ENCODE measurements at places on chromosomes 2 and 18.

DNA sequence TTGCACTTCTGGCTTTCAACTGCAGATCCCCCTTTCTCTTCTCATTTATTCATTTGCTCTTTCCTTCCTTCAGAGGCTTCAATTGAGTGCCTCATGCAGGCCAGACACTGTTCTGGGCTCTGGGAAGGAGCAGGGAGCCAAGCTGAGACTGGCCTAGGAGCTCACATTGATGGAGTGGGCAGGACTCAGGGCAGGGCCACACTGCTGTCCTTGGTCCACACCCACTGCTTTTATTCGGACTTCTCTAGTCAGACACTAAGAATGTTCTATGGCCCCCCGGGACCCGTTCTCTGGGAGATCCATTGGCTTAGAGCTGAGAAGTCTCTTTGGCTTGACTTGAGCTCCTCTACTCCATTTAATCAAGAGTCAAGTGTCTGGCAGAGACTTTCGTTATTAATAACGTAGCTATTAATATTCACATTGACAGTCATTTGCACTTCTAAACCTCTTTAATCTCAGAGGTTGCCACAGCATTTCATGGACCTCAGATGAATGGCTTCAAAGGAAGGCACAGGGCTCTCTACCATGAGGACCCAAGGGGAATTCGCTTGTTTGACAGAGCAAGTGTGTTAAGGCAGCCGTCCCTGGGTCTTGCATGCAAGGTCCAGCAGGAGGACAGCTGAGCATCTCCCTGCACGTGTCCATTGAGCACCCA is 20.1 kb downstream of the SH3RF3 start:
- no peak for DNase-seq

DNA sequence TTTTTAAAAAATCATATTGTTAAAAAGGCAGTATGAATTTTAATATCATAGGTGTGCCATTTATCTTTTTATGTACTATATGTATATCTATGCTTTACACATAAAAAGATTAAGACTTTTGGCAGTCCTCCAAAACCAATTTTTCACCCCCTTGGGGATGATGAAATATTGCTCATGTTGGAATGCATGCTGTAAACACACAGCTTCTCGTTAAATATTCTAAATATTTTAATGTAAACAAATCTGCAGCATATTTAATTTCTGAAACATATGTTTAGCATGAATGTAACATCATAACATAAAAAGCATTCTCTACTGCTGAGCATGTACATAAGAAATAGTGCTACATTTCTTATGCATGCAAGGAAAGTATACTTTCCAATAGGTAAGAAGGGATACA is 484.3 kb upstream of the LRATD1 start:
- DNase-seq = no peak

- DNase-seq = no peak
Observed at GRCh38 chr2:102481931-102482330, 8.9 kb downstream of the SLC9A4 start.

- no peak for DNase-seq
Observed at GRCh38 chr18:22098563-22098989, 70.8 kb upstream of the GATA6 start.

GRCh38 chr2:98294711-98295110 is 51.5 kb upstream of the CNGA3 start:
- no peak for DNase-seq

- DNase-seq = no peak
Observed at GRCh38 chr2:59066787-59067399, 825.8 kb upstream of the FANCL start.

DNA sequence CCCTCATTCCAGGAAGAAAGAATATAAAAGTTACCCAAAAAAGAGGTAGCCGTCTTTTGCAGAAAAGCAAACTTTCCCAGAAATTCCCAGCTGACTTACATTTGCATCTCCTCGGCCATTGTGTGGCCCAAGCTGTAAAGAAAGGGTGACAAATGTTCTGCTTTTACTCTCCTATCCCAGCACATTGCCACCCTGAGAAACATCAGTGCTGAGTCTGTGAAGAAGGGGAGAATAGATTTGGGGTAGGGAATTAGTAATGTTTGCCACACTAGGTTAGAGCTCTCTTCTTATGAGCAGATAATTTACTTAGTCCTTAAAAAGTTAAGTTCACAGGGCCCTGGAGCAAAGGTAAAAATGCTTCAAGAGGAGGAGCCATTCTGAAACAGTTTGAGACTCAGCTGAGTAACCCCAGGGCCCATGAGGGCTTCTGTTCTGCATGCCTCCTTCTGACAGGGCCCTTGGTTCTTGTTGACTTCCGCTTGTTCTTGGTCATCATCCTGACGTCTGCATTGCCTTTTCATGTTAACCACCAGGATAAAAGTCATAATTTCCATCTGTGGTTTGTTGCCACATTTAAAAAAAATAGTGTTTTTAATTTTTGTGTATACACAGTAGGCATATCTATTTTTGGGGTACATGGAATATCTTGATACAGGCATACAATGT is 550.7 kb downstream of the RNF144A start:
- no peak for DNase-seq

- DNase-seq = no peak
Observed at GRCh38 chr2:217990791-217991465, 11.9 kb downstream of the TNS1 start.

- no peak for DNase-seq
Observed at GRCh38 chr2:168635065-168635577, 167.3 kb upstream of the NOSTRIN start.

GRCh38 chr18:50776383-50776782 is 43.4 kb downstream of the MRO start:
- DNase-seq = no peak

DNA sequence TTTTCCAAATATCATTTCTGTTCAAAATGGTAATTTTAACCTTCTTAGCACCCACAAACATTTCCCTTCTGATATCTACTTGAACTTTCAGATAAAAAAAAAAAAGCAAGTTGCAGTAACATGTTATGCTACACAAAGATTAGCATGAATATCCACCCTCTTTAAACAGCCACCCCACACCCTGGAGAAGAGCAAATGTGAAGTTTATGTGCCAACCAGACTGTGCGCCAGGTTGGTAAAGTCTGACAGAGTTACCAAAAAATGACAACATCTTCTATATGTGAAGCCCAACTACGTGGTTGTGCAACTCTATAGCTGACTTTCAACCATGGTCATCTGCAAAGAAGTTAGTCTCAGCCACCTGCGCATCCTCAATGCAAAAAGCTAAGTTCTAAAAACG is 62.6 kb downstream of the BCL11A start:
- no peak for DNase-seq

- DNase-seq = no peak
Observed at GRCh38 chr2:151096235-151096634, 165.4 kb downstream of the RBM43 start.

DNA sequence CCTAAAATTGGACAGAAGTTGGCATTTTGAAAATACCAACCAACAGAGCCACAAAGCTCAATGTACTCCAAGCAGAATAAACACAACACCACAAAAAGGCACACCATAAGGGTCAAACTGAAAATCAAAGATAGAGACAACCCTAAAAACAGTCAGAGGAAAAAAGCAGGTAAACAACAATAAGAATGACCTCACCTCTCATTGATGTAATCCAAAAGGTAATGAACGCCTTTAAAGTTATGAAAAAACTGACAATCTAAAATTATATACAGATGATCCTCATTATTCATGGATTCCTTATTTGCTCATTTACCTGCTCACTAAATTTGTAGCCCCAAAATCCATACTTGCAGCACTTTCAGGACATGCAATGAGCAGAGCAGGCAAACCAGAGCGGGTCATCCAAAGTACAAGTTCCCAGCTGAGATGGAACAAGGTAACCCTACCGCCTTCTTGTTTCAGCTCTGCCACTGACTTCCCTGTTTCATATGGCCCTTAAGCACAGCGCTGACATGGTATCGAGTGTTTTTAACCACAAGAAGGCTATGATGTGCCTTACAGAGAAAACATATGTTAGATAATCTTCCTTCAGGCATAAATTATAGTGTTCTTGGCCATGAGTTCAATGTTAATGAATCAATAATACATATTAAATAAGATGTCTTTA is 17.0 kb downstream of the RTN4 start:
- no peak for DNase-seq

DNA sequence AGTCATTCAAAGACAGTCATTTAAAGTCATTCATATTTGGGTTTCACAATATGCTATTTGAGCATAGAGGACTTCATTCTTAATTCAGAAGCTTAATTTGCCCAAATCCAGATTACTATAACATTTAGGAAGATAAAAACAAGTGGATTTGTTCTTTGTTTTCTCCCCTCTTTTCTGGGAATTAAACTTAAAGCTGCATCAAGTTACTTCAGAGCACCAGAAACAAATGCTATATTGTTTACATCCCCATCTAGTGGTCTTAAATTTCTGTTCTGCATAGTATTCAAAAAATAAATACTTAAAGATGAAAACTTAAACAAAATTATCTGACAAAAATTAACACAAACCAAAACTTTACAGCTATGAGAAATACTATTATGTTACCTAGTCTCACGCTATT is 34.7 kb upstream of the MARCHF7 start:
- DNase-seq = no peak

GRCh38 chr18:56977309-56977708 is 169.6 kb upstream of the BOD1L2 start:
- DNase-seq = no peak

DNA sequence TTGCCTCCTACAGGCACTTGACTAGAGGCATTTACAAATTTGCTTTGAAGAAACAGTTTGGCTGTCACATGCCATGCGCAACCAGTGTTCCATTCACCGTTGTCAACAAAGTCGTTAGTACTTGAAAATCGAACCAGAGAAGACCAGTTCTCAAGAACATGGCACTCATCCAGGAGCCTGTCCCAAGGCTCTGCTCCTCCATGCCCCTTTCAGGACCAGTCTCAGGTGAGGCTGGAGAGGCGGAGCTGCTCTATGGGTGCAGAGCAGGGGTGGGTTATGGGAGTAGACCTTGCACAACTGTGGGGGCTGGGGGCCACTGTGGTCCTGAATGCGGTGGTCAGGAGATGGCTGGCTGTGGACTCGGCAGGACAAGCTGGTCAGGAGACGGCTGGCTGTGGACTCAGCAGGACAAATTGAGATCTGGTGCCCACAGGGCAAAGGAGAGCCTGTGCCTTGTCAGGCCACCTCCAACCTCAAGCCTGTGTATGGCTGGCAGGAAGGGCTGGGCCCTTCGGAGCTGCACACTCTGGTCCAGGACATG is 12.3 kb upstream of the ATP9B start:
- no peak for DNase-seq

GRCh38 chr2:170237572-170238120 is 59.7 kb downstream of the MYO3B start:
- no peak for DNase-seq

GRCh38 chr2:150883613-150883895 is 378.1 kb downstream of the RBM43 start:
- DNase-seq = no peak
